ENCODE measurements at places on chromosomes 11 and 22.

DNA sequence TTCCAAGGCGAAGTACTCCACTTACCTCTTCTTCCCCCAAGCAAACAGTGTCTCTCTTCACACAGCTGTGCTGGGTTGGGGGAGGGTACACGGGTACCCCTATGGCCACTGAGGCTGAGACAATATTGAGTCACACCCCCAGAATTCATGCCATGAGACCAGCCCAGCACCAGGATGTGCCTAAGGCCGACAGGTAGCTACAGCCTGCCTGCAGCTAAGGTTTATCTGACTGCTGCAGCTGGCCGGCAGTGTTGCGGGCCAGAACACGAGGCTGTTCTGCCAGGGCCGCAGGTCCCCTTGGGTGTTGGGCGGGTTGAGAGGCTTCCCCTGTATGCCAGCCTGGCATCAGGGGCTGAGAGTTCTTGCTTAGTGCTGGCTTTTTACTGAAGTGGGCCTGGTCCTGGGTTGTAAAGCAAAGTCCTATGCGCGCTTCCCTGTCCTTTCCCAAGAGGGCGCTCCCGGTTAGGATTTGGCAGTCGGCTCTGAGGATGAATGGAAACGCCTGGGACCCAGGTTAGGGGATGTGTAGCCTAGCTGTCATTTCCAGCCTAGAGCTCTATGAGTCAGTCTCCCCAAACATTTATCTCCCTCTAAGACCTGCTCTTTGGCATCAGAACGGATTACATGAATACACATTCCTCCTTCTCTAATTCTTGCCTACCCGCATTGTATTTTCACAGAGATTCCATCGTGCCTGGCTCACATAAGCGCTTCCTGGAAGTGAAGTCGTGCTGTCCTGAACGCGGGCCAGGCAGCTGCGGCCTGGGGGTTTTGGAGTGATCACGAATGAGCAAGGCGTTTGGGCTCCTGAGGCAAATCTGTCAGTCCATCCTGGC lies 7.1 kb downstream of the USP18 start:
- DNase-seq: no peak

DNA sequence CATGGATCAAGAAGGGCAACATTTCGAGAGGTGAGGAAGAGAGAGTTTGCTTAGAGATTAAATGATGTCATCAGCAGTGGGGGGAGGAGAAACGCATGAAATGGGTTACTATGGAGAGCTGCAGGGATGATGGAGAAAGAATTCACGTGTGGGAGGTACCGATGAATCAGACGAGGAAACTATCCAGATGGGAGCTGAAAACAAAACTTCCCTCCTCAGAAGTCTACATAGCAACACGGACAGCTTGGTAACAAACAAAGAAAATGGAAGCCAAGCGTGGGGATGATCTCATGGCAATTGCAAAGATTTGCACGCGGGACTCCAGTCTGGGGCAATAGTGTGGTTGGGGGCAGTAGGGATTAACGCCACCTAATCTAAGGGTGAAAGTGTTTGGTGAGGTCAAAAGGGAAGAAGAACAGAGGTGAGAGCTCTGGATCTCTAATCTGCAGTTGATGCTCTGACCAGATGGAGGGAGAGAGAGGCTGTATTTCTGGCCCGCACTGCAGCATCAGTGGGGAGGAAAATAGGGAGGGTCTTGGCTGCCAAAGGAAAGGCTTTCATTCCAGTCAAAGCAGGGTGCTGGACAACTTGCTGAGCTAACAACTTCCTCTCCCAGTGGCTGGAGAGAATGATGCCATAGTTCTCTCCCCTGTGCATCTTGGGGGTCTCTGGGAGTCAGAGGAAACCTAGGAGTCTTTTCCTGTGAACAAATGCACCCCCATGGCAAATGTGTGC lies 43.4 kb upstream of the CSNK2A3 start:
- DNase-seq: no peak

DNA sequence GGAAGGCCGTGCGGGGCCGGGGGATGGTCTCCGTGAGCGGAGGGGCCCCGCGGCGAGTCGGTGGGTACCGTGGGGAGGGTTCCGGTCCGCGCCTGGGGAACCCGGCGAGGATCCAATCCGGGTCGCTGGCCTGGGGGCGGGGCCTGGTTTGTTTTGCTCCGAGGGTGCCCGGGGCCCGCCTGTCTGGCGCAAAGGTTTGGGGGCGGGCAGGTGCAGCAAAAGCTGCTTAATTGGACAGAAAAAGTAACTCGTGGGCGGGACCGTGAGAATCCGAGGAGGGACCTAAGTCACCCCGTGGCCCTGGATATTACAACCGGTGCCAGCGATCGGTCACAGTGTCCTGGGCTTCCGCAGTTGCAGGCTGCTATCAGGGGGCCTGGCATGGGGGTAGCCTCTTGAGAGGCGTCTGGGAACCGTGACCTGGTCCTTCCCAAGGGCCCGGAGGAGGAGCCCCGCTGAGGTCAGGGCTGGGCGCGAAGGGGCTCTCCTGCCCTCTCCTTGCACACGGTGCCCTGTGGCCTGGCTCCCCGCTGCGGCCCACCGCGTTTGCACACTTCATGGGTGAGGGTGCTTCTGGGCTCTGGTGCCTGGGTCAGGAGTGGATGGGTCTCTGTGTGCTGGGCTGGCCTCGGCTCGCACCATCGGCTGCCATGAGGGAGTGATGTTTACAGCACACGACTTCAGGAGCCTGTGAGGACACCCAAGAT lies 1.4 kb downstream of the PNPLA2 start:
- peak; percentile 93 for DNase-seq

GRCh38 chr11:13503393-13503792 lies 7.6 kb upstream of the PTH start:
- no peak for DNase-seq
